ENCODE measurements at places on chromosomes 2 and 18. TPM values are rescaled to one million over a fixed set of nuclear protein-coding genes. Genes with fewer than 3 reads are reported as not detected.

SCYGR4 gene
- not detected for total RNA-seq

DNA sequence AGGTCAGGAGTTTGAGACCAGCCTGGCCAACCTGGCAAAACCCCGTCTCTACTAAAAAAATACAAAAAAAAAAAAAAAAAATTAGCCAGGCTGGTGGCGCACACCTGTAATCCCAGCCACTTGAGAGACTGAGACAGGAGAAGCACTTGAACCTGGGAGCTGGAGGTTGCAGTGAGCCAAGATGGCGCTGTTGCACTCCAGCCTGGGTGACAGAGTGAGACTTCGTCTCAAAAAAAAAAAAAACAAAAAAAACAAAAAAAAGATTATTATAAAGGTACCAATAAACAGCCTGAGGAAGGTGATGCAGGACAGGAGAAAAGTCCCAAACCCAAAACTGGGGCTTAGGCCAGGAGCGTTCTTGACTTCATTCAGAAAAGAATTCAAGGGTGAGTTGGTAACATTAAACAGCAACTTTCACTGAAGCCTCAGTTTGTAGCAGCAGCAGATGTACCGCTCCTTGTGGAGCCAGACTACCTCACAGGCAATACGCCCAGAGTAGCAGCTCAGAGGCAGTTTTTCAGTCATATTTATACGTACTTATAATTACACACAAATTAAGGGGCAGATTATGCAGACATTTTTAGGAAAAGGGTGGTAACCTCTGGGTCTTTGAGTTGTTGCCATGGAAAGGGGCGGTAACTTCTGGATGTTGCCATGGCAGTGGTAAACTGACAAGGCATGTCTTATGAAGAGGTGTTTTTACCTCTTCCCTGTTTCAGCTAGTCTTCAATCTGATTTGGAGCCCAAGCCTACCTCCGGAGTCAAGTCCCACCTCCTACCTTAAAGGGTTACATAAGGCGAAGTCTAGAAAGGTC, 1596.6 kb upstream of the CELF4 start:
- DNase-seq, result no peak

DNA sequence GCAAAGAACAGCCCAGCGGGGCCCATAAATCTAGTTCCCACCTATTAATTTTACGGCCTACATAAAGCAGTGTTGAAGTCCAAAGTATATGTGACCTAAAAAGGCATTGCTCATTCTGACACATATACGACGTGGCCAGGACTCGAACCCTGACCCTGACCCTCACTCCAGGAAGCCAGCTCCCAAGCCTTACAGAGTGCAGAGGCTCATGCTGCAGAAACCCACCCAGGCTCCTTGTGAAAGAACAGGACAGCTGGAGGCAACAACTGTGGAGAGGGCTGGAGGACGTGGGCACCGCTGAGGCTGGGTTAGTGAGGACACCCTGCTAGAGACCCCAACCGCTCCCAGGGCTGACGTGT, 221.6 kb downstream of the CYP26B1 start:
- DNase-seq, result no peak

GRCh38 chr2:85914922-85915321, 26.1 kb upstream of the ST3GAL5 start:
- DNase-seq, result no peak

- DNase-seq, result no peak
Observed at GRCh38 chr2:158542577-158542976, 85.8 kb downstream of the PKP4 start.

DNA sequence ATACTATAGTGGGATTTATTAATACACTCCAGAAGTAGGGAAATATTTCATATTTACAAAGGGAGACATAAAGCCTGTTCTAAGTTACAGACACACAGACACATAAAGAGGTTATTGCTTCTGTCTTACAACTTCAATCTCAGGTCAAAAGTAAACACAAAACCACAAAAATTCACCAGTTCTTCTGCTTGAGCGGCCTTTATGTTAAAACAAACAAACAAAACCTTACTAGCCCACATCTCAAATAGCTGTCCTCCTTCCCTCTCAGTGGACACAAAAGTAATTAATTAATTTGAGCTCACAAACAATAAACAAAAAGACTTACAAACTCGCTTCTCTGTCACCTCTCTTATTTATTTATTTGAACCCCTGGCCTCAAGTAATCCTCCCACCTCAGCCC, 1.5 kb upstream of the ASNSD1 start:
- peak; percentile 34 for DNase-seq

DNA sequence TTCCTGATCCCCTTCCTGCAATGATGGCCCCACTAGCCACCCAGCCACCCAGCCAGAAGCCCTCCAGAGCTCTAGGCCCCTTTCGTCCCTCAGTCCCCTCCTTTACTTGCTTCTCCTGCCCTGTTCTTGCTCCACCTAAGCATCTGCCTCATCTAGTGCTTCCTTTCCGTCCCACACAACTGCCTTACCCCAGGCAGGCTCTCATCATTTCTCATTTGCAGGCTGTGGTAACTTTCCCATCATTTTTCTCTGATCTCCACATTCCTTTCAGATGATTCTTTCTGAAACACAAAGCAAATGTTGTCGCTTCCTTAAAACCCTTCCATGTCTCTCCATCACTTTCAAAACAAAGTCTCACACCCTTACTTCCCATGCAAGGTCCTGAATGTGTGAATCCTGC, 459.8 kb downstream of the METTL4 start:
- no peak for DNase-seq

GRCh38 chr2:112640800-112641675, 4.7 kb upstream of the SLC20A1 start:
- peak; percentile 96 for DNase-seq

Measured in IMR-90 (cell line).